ENCODE measurements at places on chromosomes 1 and 21.

DNA sequence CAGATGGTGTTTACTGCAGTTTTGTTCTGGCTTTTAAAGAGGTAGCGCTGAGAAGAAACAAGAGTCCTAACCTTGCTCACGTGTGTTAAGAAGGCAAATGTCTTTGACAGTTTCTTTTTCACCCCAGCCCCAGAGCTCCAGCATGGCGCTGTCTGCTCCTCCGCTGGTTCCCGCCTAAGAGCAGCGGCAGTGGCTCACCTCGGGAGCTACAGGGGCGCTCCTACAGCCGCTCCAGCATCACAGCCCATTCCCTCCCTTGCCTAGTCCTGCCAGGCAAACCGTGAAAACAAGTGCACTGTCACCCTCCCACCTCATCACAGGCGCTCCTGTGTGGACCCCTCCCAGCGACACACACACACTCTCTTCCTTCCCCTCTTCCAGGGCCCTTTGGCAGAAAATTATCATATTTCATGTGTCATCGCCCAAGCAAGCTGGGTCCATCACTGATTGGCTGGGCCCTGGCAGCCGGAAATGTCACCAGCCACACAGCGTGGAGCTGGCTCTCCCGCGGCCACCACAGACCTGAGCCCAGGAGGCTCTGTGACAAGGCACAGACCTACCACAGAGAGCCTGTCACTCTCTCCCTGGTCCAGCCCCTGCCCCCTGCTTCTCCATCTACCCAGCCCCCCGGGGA lies 1.2 kb upstream of the HIVEP3 start:
- DNase-seq: peak; percentile 88

DNA sequence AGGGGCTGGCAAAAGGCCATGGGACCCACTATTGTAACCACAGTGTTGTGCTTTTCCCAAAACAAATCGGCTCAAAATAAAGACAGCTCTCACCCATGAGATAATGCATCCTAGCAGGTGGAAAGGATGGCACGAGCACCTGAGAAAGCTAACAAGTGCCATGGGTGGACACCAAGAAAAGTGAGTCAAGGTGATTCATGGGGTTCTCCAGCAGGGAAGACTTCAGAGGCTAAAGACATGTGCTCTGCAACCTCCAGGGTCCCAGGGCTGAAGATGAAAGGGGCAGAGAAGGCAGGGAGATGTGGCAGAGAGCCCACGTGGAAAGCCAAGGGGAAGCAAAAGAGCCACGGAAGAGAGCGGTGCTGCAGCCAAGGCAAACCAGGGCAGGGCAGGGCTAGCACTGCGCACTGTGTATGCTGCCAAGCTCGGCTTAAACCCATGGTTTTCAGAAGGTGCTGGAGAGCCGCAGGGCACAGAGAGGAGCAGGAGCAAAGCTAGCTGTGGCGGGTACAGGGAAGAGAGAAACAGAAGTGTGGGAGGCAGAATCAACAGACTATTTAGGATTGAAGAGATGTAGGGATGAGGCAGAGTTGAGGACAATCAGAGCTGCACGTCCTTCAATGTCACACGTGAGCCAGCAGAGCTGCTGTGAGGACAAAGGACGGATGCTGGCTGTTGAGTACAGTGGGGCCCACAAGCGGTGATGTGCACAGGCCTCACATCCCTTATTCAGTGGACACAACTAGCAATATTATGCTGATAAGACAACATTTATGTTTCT lies 41.8 kb upstream of the C1orf198 start:
- no peak for DNase-seq

DNA sequence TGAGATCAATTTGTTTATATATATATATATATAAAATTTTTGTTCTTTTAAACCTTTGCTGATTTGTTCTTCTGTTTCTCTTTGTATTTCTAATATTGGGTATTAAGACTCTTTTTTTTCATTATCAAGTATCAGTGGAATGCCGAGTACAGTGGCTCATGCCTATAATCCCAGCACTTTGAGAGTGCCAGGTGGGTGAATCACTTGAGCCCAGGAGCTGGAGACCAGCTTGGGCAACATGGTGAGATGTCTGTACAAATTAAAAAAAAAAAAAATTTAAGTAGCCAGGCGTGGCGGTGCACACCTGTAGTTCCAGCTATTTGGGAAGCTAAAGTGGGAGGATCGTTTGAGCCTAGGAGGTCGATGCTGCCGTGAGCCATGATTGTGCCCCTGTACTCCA lies 67.1 kb downstream of the MAST2 start:
- DNase-seq: no peak

DNA sequence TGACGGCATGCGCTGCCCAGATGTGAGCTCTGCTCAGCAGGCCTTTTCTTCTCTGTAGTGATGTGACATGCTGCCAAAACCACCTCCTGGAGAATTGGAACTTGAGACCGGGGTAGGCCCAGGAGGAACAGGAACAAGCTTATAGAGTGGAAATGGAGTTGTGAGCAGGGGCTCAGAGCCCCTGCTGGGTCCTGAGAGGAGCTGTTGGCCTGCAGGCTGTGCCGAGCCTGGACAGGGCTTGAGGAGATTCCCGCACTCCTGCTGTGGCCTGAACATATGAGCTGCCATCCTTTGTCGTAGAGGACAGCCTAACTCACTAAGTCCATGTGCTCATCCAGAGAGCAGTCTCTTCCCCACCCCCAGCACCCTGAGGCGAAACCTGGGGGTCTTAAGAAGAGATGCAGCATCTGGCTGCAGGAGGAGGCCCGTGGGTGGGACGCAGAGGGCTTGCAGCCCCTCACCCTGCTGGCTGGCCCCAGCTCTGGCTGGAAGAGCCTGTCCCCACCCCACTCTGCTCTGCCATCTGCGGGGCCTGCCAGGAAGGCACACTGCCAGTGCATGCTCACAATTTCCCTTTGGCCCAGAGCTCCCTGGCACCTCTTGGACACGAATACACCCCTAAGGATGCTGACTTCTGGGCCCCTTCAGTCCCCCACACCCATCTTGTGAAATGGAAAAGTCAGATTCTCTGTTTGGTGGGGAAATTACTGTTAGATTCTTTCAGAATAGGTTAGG lies 42.5 kb downstream of the PTPRF start:
- no peak for DNase-seq

- DNase-seq: no peak
Measured at GRCh38 chr1:192807211-192808162, 1.4 kb upstream of the RGS2 start.

DNA sequence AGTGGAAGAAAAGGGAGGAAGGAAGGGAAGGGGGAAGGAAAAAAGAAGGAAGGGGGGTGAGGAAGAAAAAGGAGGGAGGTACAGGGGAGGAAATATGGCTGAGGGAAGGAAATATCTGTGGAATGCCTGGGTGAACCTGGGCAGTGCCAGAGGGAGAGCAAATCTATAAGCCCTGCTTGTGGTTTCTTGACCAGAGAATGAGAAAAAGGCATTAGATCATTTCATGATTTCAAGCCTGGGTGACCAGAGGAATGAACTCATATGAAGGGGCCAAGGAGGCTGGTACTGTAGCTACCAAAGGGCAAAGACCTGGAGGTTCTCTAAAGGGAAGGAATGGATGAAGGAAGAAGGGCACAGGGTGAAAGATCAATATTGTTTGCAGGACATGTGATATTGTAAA lies 31.4 kb downstream of the GNG12 start:
- DNase-seq: no peak

GRCh38 chr21:41957991-41958766 lies 4.4 kb upstream of the C2CD2 start:
- DNase-seq: no peak

- no peak for DNase-seq
Measured at GRCh38 chr1:1918901-1919303, at the start of gene TMEM52. TSS of gene TMEM52 (minus strand) at chr1:1919279. CDS start at chr1:1919265, 14 bp downstream.

DNA sequence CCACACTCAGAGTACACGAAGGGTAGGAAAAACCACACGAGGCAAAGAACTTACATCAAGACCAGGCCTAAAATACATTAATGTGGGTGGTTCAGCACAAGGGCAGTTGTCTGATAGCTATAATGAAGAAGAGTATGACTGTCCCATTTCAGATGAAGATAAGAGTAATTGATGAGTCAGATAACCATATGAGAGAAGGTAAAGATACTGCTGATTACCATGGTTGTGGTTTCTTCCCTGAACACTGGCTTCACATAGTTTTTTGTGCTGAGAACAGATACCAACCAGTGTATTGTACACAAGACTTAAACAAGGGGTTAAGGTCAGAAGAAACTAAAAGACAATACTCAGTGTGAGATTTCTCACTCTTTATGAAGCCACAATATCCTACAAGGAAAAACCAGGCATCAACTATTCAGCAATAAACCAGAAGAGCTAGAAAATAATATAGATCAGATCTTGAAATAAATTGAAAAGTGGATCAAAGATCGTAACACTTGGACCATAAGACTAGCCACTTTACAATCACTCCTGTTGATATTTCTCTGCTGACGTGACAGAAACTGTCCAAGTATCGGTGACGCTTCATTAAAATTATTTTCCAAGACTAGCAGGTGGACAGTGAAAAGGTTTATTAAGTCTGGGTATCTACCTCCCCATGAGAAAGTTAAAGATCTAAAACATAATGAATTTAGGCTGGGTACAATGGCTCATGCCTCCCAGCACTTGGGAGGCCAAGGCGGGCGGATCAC lies 28.6 kb downstream of the PUM1 start:
- DNase-seq: no peak

GRCh38 chr21:35882791-35883240 lies 177.5 kb downstream of the SETD4 start:
- no peak for DNase-seq

- DNase-seq: no peak
Measured at GRCh38 chr1:208234721-208235120, 9.5 kb downstream of the PLXNA2 start.

DNA sequence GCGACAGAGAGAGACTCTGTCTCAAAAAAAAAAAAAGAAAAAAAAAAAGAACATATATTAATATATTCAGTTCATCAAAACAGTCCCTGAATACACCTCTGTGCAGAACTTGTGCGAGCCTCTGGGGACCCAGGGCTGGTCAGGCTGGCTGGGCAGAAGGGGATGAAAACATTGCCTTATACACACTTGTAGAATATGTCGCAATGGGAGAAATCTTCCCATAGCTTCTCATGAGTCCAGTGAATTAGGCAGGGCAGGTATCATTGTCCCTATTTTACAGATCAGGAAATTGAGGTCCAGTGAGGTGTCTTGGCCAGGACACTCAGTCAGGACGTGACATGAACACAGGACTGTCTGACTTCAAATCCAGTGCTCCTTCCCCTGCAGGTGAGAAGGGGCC lies 12.6 kb upstream of the WNT4 start:
- DNase-seq: no peak

DNA sequence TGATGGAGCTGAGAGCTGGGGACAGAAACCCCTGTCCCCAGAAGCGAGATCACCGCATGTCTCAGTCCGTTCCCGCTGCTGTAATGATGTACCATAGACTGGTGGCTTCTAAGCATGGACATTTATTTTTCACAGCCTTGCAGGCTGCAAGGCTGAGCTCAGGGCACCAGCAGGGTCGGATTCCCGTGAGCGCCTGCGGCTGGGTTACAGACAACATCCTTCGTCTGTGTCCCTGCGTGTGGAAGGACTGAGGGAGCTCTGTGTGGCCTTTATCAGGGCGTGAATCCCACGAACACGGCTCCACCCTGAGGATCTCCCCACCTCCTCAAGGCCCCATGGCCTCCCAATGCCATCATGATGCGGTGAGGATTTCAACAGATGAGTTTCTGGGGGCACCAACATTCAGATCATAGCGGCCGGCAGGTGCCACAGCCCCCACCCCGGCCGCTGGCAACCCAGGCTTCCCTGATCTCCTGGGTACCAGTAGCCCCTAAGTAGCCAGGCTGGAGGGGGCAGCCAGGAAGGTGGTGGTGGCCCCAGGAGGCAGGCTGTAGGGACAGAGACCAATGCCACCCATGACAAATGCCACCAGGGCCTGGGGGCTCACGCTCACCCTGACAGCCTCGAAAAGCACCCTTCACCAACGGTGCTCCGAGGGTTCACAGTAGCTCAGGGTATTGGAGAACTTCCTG lies 104.4 kb downstream of the CRYAA start:
- DNase-seq: no peak

All from activated CD8-positive, alpha-beta memory T cell treated with anti-CD3 and anti-CD28 coated beads, Interleukin-2, amount 50 U/mL, for 48 hours (primary cell).